ENCODE measurements at places on chromosomes 3 and 15.
A peak's percentile ranks its signal among the peaks of the same experiment; 100 is the strongest.

GRCh38 chr3:128415773-128416577 is 50.7 kb downstream of the DNAJB8 start:
- no peak for DNase-seq

DNA sequence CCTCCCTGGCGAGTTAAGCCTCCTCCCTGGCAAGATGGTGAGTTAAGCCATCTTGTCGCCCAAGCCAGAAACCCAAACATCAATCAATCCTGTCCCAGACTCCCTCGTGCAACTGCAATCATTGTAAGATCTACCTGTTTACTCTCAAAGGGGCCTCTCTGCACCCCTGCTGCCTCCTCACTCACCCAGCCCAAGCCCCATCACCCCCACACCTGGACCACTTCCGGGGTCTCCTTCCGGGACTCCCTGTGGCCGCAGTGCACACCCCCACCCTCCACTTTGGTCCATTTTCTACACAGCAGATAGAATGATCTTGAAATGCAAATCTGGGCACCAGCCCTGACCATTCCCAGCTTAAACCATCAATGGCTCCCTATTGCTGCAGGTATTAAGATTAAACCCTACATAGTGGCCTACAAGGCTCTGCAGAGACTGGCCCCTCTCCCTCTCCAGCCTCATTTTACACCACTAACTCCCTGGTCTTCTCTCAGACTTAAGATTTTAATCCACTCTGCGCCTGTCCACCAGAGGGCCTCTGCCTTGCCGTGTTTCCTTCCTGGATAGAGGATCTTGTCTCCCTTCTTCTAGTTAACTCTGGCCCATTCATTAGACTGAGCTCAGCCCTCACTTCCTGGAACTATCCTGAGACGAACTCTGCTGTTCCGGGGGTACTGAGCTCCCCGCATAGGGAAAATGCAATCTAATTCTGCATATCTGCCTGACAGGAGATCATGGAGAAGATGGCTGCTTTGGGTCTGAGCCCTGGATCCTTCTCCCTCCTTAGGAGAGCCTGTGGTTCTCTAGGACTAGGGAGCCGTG is 41.9 kb upstream of the SLC6A1 start:
- peak; percentile 62 for DNase-seq

GRCh38 chr3:169659096-169659819 is 4.3 kb downstream of the MECOM start:
- DNase-seq, result no peak

GRCh38 chr3:30948426-30948825 is 54.0 kb upstream of the GADL1 start:
- DNase-seq, result no peak

DNA sequence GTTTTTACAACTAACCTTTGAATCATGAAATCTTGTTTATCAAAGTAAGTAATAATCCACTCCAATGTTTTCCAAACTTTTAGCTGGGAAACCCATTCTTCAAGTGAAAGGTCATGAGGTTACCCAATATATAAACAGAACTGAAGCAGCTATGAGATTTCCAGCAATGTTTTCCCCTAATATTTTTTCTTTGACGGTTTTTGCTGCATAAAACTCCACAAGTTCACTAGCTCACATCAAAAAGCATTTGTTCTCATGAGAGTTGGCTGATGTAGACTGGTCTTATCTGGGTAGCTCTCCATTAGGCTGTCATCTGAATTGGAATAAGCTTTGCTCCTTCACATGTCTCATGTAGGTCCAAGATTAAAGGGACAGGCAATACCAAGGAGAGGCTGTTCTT is 241.2 kb upstream of the LRRC3B start:
- DNase-seq, result no peak
